Kasumi-1 (cell line): ENCODE measurements at places on chromosomes 7 and 10.

- no peak for DNase-seq
These were observed 81.8 kb downstream of the NPSR1 start for GRCh38 chr7:34739651-34740300.

GRCh38 chr7:47739301-47739875, 157.5 kb upstream of the TNS3 start:
- no peak for DNase-seq

- peak; percentile 50 for DNase-seq
These were observed 493.3 kb upstream of the PODXL start for GRCh38 chr7:132049462-132050304.

DNA sequence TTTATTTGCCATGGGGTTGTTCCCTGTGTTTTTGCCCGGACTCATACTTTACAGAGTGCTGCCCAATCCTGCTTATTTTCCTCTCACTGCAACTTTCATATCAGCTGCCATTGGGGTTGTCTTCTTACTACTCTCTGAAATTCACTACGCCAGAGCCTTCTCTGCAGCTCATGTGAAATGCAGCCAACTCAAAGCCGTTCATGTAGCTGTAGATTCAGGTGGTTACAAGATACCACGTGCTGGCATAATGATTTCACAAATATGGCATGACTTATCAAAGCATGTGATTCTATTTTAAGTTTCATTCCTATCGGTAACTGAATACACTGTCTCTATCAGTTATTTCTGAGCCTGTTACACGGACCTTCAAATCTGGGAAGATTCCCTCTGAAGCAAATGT, 130.3 kb upstream of the WNT16 start:
- no peak for DNase-seq

- no peak for DNase-seq
These were observed 123.2 kb downstream of the SLC16A9 start for GRCh38 chr10:59586407-59586891.

- DNase-seq, result no peak
These were observed 110.0 kb downstream of the CUX1 start for GRCh38 chr7:101927389-101927788.

DNA sequence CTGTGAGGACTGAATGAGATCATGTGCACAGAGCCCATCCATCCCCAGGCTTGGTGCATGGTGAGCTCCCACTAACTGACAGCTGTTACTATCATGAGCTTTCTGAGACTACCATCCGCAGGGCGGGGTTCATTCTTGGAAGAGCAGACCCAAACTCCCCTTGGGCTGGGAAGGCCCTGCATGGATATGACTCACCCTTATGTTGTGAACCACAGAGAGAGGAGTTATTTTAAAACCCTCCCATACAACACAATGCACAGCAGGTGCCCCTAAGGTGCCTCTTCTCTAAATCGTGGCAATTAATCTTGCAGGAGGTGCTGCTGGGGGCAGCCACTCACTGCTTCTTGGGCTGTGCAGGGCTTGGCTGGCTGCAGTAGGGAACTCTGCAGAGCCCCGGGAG, 219.1 kb downstream of the GFRA1 start:
- DNase-seq, result no peak

- DNase-seq, result no peak
These were observed 624.8 kb upstream of the FOXK1 start for GRCh38 chr7:4057289-4057616.

DNA sequence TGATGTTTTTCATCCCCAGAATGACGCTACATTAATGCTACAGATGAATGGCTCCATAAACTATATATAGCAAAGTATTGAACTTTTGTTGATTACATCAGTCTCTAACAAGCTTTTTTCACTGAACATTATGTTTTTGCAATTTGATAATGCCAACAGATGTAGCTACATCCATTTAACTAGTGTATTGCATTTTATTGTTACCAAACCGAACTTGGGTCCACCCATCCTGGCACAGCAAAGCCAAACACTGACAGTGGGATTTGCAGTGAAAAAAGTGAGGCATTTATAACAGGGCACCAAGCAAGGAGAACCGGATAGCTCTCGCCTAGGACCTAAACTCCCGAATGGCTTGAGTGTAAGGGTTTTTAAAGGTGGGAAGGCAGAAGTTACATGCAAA, 182.8 kb upstream of the TNS3 start:
- no peak for DNase-seq

DNA sequence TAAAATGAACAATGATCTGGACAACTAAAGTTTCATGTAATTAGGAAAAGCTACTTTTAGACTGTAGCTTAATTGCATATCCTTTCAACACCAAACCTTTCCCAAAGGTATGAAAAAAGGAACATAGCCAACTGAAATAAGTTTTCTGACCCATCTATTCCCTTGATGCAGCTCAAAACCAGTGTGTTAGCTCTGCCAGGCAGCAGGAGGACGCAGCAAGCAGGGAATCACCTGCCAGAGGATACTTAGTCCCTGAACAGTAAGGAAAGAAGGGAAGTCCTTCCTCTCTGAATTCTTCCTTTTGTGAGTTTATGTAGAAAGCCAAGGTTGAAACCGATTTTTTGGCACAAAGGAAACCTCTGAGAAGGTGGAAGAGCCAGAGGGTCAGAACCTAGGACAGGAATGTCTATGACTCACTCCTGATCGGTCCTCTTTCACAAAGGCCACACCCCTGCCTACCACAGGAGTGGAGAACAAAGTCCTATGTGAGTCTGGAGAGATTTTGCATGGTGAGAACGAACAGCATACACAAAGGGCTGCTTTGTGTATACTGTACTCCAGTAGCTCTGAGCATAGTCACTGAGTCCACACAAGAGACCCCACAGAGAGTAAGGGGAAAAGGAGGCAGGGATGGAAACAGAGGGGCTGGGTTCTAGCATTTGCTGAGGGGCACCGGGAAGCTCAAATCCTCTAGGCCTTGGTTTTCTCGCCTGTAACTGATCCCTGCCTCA, 68.8 kb upstream of the GSDME start:
- no peak for DNase-seq

GRCh38 chr7:30526163-30526562, 21.5 kb upstream of the GGCT start:
- no peak for DNase-seq

DNA sequence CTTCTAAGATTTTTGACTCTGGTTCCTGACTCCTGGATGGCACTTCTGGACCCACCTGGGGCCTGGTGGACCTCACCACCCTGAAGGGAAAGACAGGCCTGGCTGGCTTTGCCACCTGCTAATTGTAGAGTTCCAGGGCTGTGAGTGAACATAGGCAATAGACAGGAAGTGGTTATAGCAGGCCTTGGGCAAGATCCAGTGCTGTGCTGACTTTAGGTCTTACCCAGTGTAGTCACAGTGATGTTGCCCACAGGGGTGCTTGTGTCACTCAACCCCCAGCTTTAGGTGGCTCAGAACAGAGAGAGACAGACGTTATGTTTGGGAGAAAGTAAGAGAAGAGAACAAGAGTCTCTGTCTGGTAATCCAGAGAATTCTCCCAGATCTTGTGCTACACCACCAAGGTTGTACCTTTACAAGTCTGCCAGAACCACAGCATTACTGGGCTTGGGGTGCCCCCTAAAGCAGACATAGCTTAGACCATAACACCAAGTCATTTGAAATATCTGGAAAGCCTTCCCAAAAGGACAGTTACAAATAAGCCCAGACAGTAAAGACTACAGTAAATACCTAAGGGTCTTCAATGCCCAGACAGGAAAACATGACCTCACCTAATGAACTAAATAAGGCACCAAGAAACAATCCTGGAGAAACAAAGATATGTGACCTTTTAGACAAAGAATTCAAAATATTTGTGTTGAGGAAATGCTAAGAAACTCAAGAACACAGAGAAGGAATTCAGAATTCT, 303.4 kb downstream of the PCLO start:
- DNase-seq, result peak; percentile 23

- no peak for DNase-seq
These were observed 18.5 kb downstream of the ZC3HC1 start for GRCh38 chr7:130032698-130033097.

- no peak for DNase-seq
These were observed 92.4 kb downstream of the PTPRN2 start for GRCh38 chr7:158495216-158495615.

DNA sequence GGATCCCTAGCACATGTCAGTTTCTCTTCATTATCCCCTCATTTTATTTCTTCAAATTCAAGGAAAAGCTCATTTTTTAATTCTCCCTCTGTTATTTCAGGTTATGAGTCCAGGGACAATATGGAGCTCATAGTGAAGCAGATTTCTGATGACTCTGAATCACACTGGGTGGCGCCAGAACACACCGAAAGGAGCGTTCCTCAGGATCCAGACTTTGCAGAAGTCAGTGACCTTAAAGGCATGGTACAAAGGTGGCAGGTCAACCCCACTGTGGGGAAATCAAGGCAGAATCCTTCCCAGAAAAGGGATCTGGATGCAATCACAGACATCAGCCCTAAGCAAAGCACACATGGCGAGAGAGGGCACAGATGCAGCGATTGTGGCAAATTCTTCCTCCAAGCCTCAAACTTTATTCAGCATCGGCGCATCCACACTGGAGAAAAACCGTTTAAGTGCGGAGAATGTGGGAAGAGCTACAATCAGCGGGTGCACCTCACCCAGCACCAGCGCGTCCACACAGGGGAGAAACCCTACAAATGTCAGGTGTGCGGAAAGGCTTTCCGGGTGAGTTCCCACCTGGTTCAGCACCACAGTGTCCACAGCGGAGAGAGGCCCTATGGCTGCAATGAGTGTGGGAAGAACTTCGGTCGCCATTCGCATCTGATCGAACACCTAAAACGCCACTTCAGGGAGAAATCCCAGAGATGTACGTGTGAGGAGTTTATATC, 21.4 kb downstream of the ZKSCAN5 start:
- peak; percentile 41 for DNase-seq

GRCh38 chr7:130266961-130267321, 278 bp downstream of the CPA2 start:
- DNase-seq, result no peak

DNA sequence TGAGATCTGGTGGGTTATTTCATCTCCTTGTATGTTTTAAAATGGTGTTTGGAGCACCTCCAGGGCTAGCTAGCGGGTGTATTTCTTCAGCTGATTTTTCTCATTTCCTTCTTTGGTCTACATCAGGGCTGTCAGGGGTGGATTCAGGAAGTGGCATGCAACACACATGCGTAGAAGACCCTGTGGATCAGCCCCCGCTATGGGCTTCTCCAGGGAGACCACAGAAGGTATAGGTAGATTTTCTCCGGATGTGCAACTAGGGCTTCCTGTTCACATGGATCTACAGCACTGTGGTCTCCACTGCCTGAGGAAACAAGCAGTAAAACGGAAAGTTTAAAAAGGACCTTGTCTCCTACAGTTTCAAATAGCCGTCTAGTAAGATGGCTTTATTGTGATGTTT, 10.4 kb downstream of the NUB1 start:
- DNase-seq, result peak; percentile 92

DNA sequence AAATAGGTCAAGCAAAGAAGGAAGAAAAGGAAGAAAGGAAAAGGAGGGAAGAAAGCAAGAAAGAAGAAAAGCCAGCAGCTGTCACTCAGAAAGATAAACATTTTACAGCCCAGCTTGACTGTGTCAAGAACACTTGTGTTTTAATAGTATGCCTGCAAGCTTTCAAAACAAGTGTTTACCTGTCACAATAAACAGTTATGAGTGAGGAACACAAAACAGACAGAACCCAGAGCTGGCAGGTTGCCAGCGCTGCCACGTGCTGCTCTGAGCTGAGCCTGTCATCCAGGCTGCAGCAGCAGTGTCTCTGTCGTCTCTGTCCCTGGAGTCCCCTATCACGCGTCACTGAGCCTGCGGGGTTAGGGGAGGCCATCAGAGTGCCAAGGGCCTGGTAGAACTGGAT, 827.6 kb upstream of the AUTS2 start:
- DNase-seq, result no peak

GRCh38 chr10:78320506-78320905, 286.8 kb downstream of the RPS24 start:
- DNase-seq, result no peak

GRCh38 chr7:108026116-108026515, 23.2 kb upstream of the LAMB1 start:
- DNase-seq, result no peak

DNA sequence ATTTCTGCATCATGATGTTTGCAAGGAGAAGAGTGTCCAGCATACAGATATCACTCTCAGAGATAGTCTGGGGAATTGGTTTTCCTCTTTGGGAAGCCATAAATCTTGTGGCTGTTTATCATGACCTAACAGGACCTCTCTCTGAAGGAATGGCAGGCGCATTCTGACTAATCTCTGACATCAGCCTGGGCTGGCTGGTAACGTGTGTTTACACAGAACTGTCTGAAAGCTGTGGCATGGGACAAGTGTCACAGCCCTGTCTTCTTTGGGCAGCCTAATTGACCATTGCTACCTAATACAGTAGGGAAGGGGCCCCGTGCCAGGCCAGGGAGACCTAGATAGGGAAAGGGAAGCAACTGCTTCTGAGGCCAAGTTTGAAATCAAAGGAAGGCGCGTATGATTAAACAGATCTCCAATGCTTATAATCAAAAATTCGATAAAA, 73.9 kb upstream of the CABCOCO1 start:
- no peak for DNase-seq

GRCh38 chr7:22731766-22732165, 4.8 kb downstream of the IL6 start:
- DNase-seq, result no peak

DNA sequence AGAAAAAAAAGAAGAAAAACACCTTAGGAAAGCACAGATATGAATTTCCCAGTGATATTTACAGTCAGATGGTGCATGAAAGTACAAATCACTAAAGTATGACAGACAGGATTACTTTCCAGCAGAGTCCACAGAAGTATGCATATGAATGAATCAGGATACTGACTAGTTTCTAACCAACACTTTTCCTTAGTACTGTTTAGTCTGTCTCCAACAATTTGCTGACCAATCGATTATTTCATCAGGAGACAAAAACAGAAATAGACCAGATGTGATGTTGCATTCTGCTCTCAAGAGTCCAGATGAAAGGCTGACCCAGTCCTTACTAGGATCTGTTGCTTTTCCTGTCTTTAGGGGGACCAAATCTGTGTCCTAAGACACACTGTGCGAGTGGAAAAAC, 14.6 kb downstream of the SLC35B4 start:
- DNase-seq, result no peak
